ENCODE measurements at places on chromosomes 2 and 18. TPM values are rescaled to one million over a fixed set of nuclear protein-coding genes. Genes with fewer than 3 reads are reported as not detected.

REEP1 gene
- 35.7 TPM for total RNA-seq

ALPG gene
- not detected for total RNA-seq

GNLY gene
- total RNA-seq: 0.98 TPM

RIT2 gene
- total RNA-seq: not detected

KCNG2 gene
- total RNA-seq: 0.80 TPM

RGPD4 gene
- 0.23 TPM for total RNA-seq

NT5C1B gene
- total RNA-seq: not detected

DNA sequence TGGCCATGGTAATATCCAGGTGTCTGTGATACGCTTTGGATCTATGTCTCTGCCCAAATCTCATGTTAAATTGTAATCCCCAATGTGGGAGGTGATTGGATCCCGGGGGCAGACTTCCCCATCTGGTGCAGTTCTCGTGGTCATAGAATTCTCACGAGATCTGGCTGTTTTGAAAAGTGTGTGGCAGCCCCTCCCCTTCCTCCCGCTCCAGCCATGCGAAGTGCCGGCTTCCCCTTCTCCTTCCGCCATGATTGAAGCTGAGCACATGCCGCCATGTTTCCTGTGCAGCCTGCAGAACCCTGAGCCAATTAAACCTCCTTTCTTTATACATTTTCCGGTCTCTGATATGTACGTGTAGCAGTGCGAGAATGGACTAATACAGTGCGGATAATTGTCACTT, 42.5 kb downstream of the GPC1 start:
- no peak for DNase-seq

DNA sequence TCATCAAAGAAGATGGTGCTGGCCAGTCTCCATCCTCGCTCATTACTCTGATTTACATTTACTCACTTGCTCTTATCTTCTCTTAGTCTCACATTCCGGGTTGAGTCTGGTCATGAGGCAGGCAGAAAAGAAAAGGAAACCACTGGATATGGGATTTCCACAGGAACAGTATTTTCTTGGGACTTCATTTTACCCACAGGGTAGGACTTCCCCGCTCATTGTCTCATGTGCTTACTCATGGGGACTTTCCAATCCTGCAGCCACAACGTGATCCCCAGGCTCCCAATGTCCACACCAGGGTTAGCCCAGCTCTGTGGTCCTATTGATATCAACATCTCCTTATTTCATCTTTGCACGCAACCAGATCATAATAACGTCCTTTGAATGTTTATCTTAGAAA, 373.8 kb downstream of the TMEM182 start:
- no peak for DNase-seq

DNA sequence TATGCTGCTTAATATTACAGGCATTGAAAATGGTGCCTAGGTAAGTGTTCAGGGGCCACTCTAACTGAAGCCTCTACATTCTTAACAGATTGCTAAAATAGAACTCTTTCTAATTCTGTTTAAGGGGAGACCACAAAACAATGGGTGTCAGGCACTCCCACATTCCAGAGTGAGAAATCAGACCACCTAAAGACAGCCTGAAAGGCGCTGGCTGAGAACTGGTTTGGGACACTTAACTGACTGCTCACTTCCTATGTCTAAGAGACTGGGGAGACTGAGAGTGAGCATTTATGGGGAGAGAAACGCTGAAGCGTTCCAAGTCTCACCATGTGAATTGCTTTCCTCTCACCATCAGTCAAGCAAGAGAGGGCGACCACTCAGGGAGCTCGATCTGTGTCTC, 108.8 kb upstream of the ITGB6 start:
- DNase-seq: no peak

DNA sequence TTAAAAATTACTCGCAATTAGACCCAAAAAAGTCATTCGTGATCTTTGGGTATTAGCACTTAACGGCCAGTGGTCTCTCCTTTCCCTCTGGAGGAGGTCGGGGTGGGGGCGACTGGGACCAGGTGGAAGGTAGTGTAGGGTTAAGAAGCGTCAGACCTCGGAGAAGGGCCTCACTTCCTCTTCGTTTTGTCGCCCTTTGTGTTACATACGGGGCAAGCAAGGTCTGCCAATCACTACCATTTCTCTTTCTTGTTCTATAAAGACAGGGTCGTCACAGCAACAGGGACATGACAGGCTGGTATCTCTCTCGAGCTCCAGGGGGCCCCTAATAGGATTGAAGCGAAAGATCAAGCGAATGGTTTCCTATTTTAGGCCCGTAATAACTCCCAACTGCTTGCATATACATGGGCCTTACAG, 136.6 kb downstream of the INSIG2 start:
- no peak for DNase-seq

- DNase-seq: no peak
Measured at GRCh38 chr2:5387406-5387805, 304.8 kb upstream of the SOX11 start.

GRCh38 chr2:71070294-71071093, 2.0 kb downstream of the NAGK start:
- no peak for DNase-seq

GRCh38 chr2:45778720-45779171, 127.3 kb downstream of the PRKCE start:
- DNase-seq: peak; percentile 66

GRCh38 chr2:120538691-120539423, 192.9 kb downstream of the INHBB start:
- DNase-seq: no peak

DNA sequence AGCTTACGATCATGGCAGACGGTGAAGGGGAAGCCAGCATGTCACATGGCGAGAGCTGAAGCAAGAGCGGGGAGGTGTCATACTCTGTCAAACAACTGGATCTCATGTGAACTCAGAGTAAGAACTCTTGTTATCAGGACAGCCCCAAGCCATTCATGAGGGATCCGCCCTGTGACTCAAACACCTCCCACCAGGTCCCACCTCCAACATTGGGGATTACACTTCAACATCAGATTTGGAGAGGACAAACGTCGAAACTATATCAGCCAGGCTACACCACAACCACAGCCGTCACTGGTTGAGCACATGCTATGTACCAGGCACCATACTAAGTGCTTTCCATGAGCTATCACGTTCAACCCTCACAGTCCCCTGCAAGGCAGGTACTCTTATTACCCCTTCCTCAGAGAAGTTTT, 293.8 kb downstream of the PRKCE start:
- no peak for DNase-seq

DNA sequence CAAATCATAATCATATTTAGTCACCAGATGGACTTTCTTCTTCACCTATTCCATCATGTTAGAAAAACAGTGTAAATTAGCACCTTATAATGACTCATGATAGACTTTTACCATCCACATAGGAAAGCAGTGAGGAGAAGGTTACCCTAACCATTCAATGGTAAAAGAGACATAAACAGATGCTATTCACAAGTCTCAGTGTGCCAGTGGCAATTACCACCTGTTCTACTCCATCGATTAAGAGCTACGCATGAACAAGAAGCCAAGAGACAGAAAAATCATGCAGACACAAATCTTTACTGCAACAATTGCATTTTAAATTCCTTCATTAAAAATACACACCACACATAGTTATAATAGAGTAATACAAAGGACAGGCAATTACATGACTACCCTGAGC, 106.7 kb upstream of the CHAC2 start:
- DNase-seq: no peak

DNA sequence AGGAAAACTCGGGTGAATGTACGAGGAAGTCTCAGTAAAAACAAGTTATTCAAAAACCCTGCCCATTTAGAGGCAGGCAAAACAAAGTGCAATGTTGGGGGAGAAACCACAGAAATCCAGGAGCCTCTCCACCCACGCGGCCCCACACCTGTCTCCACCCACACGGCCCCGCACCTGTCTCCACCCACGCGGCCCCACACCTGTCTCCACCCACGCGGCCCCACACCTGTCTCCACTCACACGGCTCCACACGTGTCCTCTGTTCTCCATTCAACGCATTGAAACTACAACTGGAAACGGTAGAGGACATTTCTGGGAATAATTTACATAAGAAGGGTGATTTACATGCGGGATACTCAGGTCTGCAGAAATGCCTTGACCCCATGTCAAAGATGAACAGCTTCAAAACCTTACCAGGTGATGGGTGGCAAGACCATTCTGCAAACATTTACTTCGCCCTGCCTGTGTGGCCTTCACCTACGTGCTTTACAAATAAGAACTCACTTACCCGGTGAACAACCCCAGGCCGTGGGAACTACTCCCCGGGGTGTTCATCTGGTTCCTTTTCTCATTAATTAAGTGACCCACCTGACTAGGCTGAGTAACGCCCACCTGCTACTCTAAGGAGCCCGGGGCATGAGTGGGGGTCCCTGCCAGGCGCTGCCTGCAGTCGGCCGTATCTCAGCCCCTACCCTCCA, 100.4 kb downstream of the EIPR1 start:
- DNase-seq: no peak

- no peak for DNase-seq
Measured at GRCh38 chr2:151730262-151730975, 3.9 kb downstream of the NEB start.

DNA sequence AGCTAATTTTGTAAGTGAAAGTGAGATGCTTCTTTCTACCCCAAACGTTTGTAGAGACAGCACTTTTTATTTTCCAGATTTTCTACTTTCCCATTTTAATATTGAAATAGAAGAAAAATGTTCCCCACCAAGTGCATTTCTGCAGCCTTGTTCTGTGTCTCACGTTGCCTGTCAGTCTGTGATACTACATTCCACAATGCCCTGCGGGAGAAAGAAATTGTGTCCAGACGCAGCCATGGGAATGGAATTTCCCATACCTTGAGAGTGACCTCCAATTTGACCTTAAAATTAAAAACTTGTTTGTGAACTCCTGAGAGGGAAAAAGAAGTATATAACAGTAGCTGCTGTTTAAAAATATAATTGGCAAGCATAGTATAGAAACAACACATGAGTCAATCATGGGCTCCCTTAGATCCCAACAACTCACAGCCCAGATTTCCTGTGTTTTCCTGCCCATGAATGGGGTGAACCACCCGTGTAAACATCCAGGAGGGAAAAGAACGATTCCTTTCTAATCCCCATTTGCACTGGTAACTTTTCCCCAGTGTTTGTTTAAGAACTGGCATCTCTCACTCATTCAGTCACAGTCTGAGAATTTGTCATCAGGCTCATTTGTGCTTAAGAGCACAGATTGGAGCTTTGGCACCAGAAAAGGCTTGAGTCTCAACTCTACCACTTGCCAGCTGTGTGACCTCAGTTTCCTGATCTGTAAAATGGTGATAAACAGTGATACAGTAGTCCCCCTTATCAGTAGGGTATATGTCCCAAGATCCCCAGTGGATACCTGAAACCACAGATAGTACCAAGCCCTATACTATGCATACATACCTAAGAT, 166.1 kb upstream of the ZNF521 start:
- no peak for DNase-seq

- no peak for DNase-seq
Measured at GRCh38 chr2:46717344-46718121, 198.1 kb downstream of the MCFD2 start.

DNA sequence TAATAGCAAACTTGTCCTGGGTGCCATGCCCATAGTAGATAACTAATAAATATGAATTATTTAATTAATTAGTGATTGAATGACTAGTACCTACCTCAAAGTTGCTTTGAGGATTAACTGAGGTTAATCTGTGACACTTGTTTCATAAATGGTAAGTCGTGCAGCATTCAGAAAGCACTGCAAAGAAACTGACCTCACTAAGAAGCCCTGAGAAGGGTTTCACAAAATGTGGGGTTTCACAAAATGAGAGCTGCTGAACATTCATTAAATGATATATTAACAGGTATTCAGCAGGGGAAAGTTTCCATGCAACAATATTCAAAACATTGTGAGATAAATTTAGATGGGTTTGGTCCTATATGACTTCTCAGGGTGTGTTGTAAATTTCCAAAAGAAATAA, 236.2 kb downstream of the OSR1 start:
- DNase-seq: no peak

DNA sequence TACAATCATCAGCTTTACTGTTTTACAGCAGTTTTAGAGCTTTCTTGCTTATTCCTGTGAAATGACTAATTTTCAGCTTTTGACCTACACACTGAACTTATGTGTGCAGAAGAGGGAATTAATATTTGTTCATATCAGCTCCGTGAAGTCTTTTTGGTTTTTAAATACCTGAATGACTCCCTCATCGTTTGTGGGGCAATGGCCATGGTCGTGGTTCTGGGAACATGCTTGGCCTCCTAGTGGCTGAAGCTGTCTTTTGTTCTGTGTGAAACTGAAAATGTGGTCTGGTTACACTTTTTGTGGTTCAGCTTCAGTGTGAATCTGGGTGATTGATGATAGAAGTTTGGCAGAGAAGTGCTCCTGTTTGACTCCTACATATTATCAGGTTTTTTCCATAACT, 408.1 kb downstream of the THSD7B start:
- no peak for DNase-seq

DNA sequence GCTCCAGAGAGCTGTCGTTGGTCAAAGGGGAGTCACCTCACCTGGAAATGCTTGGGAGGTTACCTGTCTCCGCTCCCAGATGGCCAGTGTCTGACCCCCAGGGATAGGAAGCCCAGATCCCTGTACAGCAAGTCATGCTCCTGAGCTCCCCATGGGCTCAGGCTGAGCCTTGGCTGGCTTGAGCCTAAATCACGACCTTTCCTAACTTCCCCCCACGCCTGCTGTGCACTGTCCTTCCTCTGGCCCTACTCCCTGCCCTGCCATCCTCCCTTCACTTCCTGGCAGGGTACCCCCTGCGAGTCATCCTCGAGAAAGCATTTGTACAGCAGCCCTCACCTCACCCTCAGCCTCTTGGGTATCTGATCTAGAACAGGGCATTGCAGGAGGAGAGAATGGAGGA, 9.2 kb upstream of the HDAC4 start:
- no peak for DNase-seq

DNA sequence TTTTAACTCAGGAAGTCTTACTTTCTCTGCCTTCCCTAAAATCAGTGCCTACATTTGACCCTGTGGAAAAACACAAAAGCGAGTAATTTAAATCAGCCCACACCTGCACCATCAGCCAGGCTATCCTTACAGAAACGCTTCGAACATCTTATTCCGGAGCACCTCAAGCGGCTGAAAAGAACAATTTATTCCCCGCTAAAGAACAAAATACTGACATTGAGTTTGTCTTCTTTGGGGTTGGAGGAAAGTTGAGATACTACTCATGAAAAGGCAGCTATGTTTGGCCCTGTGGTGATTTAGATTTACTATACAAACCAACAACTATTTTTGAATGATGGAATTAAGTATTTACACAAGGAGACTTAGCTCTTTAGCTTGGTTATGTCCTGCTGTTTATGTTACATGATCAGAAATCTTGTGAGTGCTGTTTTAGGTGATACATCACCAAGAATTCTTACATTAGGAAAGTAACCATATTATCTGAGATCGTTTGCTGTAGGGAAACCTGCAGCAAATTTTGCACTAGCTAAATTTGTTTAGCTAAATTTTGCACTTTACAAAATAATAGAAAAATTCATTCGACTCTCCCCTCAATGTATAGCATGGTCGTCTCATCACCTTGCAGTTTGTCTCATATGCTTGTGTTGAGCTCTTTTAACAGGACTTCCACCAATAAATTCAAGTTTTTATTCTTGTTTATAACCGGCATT, 158.8 kb upstream of the SIX2 start:
- DNase-seq: no peak
